ENCODE measurements at places on chromosomes 12 and 14.

- DNase-seq: no peak
Observed at GRCh38 chr12:70059373-70059772, 183.9 kb upstream of the CNOT2 start.

DNA sequence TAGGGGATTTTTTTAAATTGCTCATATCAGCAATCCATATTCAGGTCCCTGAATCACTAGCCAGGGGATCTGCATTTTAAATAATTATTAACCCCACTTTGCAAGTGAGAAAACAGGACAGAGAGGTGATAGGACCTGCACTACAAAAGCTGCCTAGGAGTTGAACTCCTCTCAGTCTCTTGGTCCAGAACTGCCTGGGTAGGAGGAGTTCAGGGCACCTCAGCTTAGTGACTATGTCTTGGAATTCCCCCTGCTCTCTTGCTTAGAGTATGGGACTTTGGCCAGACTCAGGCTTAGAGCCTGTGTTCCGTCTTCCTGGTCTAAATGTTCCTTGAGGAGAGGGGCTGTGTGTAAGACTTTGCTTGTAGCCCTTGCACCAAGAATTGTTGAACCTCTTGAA is 68.2 kb upstream of the WSCD2 start:
- no peak for DNase-seq

DNA sequence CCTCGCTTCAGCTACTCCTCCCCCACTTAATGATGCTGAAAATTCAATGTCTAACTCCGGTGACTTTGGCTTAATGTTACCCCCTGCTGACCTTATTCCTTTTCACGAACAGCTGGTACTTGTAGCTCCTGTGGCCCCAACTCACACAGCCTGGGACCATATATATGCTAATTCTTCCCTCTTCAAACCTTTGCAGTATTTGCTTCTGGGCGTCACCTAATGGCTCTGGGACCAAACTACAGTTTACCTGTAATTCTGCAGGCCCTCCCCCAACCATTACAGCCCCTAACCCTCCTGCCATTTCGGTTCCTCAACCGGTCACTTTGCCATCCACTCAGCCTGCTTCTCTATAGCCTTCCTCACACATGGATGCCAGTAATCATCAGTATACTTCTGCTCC is 29.6 kb upstream of the C12orf75 start:
- no peak for DNase-seq

DNA sequence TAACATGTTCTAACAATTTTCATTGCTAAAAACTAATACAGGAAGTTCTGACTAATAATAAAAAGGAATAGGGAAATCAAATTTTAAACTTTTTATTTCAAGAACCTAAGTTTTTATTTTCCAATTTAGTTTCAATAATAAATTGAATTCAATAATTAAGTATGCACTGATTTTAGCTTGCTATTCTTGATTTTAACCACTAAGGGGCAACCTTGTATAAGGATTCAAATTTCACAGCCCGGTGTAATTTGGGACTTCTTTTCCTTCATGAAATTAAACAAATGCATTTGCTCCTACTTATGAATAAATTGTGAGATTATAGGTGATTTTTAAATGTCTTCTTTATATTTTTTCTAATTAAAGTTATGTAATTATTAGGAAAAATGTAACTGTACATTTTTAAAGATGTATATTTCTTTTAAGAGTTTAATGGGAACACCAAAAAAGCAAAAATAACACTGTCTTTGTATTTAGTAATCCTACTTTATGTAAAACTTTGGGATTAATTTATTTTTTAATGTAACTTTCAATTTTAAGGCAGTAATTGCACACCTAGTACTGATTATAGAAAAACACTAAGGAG is 241.4 kb upstream of the PDZRN4 start:
- no peak for DNase-seq

- no peak for DNase-seq
Observed at GRCh38 chr12:127785986-127786590, 480.9 kb upstream of the TMEM132C start.

DNA sequence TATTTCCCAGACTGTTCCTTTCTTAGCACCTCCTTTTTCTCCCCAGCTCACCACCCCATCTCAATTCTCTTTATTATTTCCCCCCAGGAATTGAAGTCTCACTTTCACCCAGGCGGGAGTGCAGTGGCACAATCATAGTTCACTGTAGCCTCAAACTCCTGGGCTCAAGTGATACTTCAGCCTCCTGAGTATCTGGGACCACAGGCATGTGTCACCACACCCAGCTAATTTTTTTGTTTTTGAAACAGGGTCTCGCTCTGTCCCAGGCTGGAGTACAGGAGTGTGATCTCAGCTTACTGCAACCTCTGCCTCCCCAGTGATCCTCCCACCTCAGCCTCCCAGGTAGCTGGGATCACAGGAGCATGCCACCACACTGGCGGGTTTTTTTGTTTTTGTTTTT is 11.0 kb downstream of the RACGAP1 start:
- DNase-seq: no peak
